ENCODE measurements at places on chromosomes 5 and 9. TPM values are rescaled to one million over a fixed set of nuclear protein-coding genes. Genes with fewer than 3 reads are reported as not detected.

GRCh38 chr9:89498852-89499480 lies 1.1 kb upstream of the SEMA4D start:
- DNase-seq = no peak

- no peak for DNase-seq
Measured at GRCh38 chr5:41043109-41043747, 27.9 kb downstream of the MROH2B start.

GRCh38 chr9:122131401-122132001 lies 28.1 kb downstream of the NDUFA8 start:
- no peak for DNase-seq

MYOZ3 gene
- not detected for polyA plus RNA-seq

GPR150 gene
- polyA plus RNA-seq = 0.76 TPM

DAB2IP gene
- not detected for polyA plus RNA-seq
